ENCODE measurements at places on chromosomes 2 and 18.

- H3K27me3 ChIP-seq: peaks cover 81% of the 10 kb centered on the region
- H3K36me3 ChIP-seq: no peaks in the 10 kb centered on the region
- H3K4me1 ChIP-seq: peaks cover 5% of the 10 kb centered on the region
- no peak overlapping the region for H3K27ac ChIP-seq
These were observed 8.4 kb upstream of the SP9 start for GRCh38 chr2:174326161-174327020.

DNA sequence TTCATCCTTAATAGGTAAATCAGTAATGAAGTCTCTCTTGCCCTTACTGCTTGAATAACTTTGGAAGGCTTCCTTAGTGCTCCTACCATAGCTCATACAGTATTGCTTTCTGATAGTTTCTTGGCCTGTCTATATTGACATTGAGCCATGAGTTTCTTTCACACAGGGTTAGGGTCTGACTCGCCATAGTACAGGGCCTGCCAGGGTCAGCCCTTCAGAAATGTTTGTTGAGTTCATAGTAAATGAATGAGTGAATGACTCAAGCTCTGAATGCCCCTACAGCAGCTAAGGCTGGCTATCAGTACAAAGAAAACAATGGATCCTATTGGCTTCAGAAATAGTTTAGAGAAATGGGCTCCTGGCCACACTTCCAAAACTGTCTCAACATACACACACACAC, 65.0 kb upstream of the LRATD1 start:
- DNase-seq: no peak
- no peak overlapping the region for H3K27ac ChIP-seq
- H3K4me3 ChIP-seq: no peak overlapping the region
- no peaks in the 10 kb centered on the region for H3K4me1 ChIP-seq

DNA sequence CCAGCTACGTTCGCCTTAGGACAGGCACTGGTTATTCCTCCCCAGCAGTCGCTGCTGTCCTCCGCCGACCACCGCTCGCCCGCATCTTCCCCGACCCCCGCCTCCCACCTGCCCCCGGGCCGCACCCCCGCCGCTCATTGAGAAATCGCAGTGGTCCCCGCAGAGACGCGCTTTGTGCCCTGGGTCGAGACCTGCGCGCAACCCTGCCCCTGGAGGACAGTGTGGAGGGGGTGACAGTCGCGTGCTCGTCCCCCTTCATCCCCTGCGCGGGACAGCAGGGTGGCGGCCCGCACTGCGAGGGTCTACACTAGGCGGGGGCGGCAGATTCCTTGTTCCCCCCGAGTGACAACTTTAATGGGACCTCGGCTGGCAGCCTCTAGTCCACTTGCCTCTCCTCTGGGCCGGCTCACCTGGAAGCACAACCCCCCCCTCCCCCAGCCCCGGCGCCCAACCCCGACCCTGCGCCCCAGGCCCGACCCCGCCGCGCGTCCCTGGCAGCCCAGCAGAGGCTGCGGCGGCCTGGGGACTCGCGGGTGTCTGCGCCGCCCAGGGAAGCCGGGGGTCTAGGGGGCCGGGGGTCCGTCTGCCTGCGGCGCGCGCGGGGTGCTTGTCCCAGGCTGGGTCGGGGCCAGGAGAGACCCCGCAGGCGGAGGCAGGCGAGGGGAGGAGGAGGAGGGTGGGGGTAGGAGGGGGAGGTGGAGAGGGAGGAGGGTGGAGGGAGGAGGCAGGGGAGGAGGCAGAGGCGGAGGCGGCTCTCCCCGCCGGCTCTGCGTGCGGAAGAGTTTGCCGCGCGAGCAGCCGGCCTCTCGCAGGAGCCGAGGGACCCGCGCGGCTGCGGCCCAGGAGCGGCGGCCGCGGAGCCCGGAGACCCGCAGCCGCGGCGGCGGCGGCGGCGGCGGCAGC, at the start of gene NPAS2:
NPAS2 (plus strand) TSS at position 770 of the 903 bp plus-strand sequence. CDS start 84,616 bp downstream, outside the sequence.
- H3K36me3 ChIP-seq: no peaks in the 10 kb centered on the region
- peak; percentile 93 for DNase-seq
- peak within 1 kb of the TSS; percentile 76 for H3K4me3 ChIP-seq

GRCh38 chr18:51668607-51669006, 471.1 kb upstream of the MEX3C start:
- no peak for DNase-seq
- H3K4me1 ChIP-seq: no peaks in the 10 kb centered on the region
- no peaks in the 10 kb centered on the region for H3K27me3 ChIP-seq
- no peak overlapping the region for H3K27ac ChIP-seq
- no peaks in the 10 kb centered on the region for H3K36me3 ChIP-seq
- H3K4me3 ChIP-seq: no peak overlapping the region

- no peak overlapping the region for H3K4me3 ChIP-seq
- no peaks in the 10 kb centered on the region for H3K27me3 ChIP-seq
- no peak overlapping the region for H3K27ac ChIP-seq
- H3K36me3 ChIP-seq: no peaks in the 10 kb centered on the region
- no peak for DNase-seq
These were observed 55.1 kb downstream of the BAZ2B start for GRCh38 chr2:159561242-159561641.

DNA sequence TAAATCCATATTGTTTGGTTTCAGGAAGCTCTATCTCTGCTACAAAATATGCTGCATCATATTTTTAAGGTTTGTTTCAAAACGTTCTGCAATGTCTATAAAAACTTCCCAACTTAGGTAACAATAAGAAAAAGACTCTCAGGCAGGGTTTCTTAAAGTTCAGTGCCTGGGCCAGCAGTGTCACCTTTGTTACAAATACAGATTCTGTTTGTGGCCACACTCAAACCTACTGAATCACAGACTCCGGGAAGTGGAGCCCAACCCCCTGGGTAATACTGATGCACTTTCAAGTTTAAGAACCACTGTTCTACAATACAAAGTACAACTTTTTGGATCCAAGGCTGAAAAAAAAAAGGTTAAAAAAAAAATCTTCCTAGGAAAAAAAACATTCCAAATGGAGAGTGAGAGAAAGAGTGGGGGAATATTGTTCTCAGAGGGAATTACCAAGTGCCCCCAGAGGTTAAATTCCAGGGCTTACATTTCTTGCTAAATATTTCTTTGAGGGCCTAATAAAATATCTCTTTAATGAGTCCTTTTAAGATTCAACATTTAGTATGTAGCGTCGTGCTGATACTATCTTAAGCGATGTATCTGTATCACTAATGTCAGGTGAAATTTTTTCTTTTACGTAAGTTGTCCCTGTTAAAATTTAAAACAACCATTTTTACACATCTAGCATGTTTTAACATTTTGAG, 476.7 kb downstream of the TXNL1 start:
- no peaks in the 10 kb centered on the region for H3K27me3 ChIP-seq
- no peaks in the 10 kb centered on the region for H3K36me3 ChIP-seq
- no peak for DNase-seq
- H3K27ac ChIP-seq: peak overlapping the region; percentile 21

DNA sequence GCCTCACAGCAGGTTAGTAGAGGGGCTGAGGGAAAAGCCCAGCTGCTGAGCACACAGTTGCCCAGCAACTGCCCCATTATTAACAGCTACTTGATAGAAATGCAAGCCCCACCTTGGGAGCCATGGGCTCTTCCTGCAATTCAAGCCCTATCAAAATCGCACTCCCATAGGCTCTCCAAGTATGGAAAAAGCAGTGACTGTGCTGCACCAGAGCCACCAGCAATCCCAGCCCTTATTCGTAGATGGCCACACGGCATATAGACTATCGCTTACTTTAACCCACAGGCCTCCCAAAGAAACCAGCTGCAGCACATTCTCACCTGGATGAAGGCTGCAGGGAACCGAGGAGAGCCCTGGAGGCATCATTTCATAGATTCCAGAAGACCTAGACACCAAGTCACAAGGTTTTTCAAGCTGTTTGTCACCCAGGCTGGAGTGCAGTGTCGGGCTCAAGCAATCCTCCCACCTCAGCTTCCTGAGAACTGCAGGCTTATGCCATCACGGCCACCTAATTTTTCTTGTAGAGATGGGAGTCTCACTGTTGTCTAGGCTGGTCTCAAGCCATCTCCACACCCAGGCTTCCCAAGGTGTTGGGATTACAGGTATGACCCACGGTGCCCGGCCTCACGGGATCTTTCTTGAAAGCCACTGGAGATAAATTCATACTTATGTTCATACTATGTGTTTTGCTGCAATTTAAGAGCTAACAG, 11.3 kb downstream of the NCL start:
- H3K36me3 ChIP-seq: peaks cover 54% of the 10 kb centered on the region
- no peaks in the 10 kb centered on the region for H3K4me1 ChIP-seq
- DNase-seq: no peak
- no peaks in the 10 kb centered on the region for H3K27me3 ChIP-seq
- H3K27ac ChIP-seq: no peak overlapping the region
- H3K4me3 ChIP-seq: no peak overlapping the region

- no peak overlapping the region for H3K4me3 ChIP-seq
- DNase-seq: no peak
- H3K27me3 ChIP-seq: no peaks in the 10 kb centered on the region
- no peak overlapping the region for H3K27ac ChIP-seq
These were observed 687.7 kb downstream of the ARHGAP15 start for GRCh38 chr2:143816916-143817315.

DNA sequence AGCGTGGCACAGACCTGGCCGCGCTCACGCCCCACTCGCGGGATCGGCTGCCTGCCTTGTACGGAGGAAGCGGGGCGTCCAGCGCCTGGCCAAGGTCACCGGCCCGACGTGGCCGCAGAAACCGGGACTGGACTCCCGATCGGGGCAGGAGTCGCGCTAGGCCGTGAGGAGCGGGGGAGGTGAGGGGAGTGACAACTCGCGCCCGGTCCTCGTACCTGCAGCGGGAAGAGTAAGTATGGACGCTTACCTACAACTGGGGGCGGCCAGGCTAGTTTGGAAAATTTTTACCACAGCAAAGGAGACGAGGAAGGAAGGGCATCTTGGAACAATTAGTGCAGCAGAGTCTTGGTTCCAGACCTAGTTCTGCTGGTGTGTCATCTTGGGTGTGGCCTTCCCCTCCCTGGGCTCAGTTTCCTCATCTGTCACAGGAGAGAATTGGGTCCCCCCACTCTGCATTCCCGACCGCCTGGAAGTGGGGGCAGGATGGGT, 693 bp downstream of the UBE2F start:
- peak overlapping the region; percentile 47 for H3K27ac ChIP-seq
- DNase-seq: peak; percentile 93
- H3K4me3 ChIP-seq: peak overlapping the region; percentile 84

DNA sequence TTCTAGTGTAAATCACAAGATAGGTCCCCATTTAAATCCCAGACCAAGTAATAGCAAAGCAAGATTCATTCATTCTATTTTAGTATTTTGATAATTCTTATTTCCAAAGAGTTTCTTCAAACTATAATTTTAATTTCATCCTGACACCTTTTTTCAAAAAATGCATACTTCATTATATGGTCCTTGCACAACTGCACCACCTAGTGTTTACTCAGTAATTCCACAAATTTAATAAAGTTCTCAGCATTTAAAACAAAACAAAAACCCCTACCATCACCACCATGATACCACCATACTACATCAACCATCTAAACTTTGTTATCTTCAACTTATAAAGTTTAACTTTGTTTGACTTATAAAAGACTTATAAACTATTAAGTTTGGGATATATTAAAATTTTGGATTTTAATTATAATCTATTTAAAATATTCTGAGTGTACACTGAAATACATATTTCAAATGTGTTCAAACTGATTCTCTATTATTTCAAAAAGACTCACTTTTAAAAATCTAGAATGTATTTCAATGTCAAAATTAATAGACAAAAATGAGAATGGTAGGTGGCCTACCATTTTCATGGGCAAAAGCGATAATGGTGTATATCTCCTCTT, 44.2 kb downstream of the WDPCP start:
- no peak for DNase-seq
- H3K27me3 ChIP-seq: no peaks in the 10 kb centered on the region
- H3K27ac ChIP-seq: no peak overlapping the region

GRCh38 chr2:53353135-53354114, 414.2 kb upstream of the CHAC2 start:
- no peak overlapping the region for H3K27ac ChIP-seq
- no peaks in the 10 kb centered on the region for H3K36me3 ChIP-seq
- H3K27me3 ChIP-seq: no peaks in the 10 kb centered on the region
- H3K4me3 ChIP-seq: peak overlapping the region; percentile 28

DNA sequence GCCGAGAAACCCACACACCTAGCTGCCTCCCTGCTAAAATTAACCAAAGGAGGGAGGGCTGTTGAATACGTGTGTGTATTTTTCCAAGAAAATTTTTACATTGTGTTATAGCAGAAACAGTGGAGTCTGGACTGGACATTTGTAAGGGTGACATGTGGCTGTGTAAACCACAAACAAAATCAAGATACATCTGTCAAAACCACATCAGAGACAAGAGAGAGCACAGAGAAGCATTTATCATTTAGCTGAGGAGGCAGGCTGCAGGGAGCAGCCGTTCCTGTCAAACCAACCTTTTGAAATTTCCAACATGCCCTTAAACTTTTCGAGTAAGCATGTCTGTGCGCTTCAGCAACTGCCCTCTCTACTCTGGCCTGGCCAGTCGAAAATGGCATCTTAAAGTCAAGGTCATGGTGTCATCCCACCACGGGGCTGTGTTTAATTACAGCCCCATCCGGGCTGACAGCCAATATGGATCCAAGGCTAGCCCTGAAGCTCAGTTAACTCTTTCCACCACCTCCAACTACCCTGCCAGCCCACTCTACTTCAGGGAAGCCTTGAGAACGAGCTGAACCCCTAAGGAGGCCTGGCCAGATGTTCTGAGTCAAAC, 8.4 kb downstream of the BCL11A start:
- DNase-seq: no peak
- H3K36me3 ChIP-seq: no peaks in the 10 kb centered on the region
- H3K27ac ChIP-seq: no peak overlapping the region
- H3K4me3 ChIP-seq: no peak overlapping the region
- H3K27me3 ChIP-seq: peaks cover 19% of the 10 kb centered on the region
- H3K4me1 ChIP-seq: no peaks in the 10 kb centered on the region

GRCh38 chr2:175363699-175364098, 182.2 kb upstream of the ATP5MC3 start:
- H3K27me3 ChIP-seq: peaks cover 3% of the 10 kb centered on the region
- H3K4me3 ChIP-seq: no peak overlapping the region
- no peaks in the 10 kb centered on the region for H3K4me1 ChIP-seq
- H3K36me3 ChIP-seq: no peaks in the 10 kb centered on the region
- DNase-seq: no peak

DNA sequence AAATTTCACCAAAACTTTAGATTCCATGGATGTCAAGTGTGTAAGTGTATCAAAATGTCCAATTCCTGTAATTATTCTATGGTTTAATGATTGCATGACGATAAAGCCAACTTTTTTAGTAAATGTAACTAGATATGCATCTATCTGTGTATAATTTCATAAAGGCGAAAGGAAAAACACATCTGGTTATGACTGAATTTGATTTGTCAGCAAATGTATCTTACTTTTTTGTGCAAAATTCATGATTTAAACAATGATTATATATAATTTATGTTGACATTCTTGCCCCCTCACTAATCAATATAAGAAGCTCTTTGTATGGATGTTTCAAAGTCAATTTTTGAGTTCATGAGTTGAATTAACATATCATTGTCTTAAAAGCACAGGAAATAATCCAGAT, 138.5 kb downstream of the KCNJ3 start:
- no peaks in the 10 kb centered on the region for H3K4me1 ChIP-seq
- no peak overlapping the region for H3K27ac ChIP-seq
- no peaks in the 10 kb centered on the region for H3K27me3 ChIP-seq
- H3K36me3 ChIP-seq: no peaks in the 10 kb centered on the region

Measured in osteoblast (primary cell).